Stimulated activated CD8-positive, alpha-beta memory T cell treated with anti-CD3 and anti-CD28 coated beads, Interleukin-4, amount 100 ng/mL, for 24 hours (primary cell): ENCODE measurements at places on chromosomes 7 and 10.
A peak's percentile ranks its signal among the peaks of the same experiment; 100 is the strongest.

DNA sequence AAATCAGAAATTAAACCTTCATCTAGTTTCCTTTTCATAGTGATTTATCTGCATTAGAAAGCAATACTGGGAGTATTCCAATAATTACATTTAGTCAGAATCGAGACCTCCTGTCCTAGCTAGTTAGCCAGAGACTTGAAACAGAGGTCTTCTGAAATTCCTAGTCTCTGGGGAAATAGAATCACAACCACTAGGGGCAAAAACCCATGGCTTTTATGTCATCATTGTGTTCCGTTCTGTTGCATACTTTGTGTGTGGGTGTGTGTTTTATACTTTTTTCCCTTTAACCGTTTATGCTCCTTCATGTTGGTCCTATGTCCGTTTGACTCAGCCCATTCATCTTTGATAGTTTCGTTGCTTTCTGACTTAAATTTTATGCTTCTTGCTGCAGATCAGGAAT, 79.8 kb downstream of the RALA start:
- no peak for DNase-seq

GRCh38 chr10:27865221-27865635, 119.6 kb upstream of the MKX start:
- no peak for DNase-seq

DNA sequence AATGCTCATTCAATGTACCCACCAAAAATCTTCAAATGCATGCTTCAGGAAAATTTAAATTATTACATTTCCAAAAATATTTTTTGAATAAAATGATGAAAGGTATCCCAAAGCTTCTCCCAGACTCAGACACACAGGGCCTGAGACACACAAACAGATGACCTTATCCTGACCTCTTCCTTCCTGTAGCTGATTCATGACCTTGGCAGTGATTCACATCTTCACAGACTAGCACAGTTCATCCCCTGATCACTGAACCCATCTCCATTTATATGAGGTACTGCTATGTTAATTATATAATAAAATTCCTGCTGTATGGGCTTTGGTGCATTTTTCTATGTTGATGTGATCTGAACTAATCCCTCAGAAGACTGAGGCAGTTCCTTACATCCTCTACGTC, 265.0 kb upstream of the GLI3 start:
- no peak for DNase-seq

GRCh38 chr10:62159351-62159750, 109.3 kb downstream of the RTKN2 start:
- DNase-seq: no peak

DNA sequence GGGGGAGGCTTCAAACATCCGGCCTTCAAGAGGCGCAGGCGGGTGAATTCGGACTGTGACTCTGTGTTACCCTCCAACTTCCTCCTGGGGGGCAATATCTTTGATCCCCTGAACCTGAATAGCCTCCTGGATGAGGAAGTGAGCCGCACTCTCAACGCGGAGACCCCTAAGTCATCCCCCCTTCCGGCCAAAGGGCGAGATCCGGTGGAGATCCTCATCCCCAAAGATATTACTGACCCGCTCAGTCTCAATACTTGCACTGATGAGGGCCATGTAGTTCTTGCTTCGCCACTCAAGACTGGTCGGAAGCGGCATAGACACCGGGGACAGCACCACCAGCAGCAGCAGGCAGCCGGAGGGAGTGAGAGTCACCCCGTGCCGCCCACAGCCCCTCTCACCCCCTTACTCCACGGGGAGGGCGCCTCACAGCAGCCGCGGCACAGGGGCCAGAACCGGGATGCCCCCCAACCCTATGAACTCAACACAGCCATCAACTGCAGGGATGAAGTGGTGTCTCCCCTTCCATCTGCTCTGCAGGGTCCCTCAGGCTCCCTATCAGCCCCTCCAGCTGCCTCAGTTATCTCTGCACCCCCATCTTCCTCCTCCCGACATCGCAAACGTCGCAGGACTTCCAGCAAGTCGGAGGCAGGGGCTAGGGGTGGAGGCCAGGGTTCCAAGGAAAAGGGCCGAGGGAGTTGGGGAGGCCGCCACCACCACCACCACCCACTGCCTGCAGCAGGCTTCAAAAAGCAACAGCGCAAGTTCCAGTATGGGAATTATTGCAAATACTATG, 1.1 kb downstream of the MEPCE start:
- no peak for DNase-seq

DNA sequence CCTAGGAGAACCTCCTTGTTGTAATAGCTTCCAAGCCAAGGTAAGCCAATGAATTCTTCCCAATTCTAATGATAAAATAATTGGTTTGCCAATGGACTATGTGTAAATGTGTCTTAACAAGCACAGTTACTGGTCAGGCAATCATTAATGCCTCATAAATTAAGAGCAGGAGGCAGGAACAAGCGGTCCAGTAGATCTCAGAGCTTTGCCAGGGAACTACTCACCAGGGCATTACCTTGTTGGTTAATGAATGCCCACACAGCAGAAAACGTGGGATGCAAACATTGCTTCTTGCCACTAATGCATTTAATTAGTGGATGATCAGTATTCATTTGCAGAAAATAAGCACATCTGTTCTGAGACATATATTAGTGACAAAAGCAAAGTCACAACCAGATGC, 26.7 kb upstream of the ZNF800 start:
- no peak for DNase-seq

DNA sequence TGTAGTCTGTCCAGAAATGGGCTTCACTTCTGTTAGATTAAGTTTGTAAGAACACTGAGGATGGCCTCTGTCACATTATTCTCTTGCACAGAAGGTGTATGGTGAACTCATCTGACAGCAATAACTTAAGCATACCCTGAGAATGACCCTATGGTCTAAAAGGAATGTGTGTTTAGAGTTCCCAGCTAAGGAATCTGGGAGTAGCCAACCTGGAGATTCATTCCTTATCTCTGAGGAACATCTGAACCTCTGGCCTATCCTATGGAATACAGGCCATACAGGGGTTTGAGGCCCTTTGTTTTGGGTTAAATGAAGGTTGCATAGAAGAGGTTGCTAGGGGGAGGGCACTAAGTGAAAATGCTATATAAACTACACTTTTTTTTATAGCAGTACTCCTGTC, 41.4 kb downstream of the LAMB4 start:
- no peak for DNase-seq

- DNase-seq: no peak
Observed at GRCh38 chr7:93337052-93337451, 104.9 kb downstream of the VPS50 start.

- no peak for DNase-seq
Observed at GRCh38 chr10:119023553-119023868, 6.0 kb upstream of the NANOS1 start.

- no peak for DNase-seq
Observed at GRCh38 chr10:58868736-58869435, 307.6 kb upstream of the PHYHIPL start.

- no peak for DNase-seq
Observed at GRCh38 chr10:113982769-113983168, 60.9 kb upstream of the ADRB1 start.

DNA sequence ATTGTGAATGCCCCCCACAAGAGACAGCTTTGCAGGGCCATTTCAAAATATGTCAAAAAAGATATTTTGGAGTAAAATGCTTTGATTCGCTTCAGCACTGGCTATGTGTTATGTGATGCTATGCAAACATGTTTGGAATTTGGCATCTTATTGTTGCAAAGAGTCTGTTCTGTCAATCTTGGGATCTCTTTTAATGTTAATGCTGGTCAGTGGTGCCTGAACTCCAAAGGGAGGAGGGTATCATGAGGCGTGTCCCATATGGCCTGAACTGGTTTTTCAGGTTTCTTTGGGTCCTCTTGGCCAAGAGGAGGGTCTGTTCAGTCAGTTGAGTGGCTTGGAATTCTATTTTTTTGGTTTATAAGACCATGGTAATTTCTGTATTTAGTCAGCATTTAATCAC, 81.4 kb downstream of the HECW1 start:
- no peak for DNase-seq

- no peak for DNase-seq
Observed at GRCh38 chr7:147586526-147586925, 1004.0 kb upstream of the C7orf33 start.

DNA sequence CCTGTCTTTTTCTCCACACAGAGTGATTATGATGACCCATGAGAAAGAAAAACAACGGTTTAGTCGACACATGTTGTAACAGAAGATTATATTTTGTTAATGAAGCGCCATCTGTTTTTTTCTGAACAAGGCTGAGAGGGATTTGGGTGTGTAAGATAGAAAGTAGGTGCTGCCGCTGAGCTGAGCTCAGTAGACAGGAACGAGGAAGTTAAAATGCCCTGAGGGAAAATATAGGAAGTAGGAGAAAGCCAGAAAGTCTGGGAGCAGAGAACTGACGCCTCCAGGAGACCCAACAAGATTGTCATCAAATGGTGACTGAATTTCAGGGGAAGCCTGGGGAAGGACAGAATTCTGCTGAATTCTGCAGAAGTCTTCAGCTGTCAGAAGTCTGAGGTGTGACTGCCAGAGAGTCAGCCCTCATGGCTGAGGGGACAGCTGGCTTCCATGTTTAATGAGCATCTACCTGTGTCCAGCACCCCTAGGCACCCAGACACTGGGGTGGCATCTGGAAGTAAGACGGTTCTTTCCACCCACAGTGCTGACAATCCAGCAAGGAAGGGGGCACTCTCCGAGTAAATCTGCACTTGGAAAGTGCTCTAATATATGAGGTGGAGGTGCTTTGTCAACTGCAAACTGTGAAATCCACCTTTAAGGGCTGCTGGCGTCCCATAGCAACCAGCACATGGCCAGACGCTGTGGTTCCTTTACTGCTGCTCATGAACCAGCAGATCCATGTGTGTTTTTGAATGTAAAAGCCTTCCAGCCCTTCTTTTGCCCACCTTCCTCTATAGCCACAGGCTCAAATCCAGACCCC, 12.5 kb upstream of the TSPAN15 start:
- no peak for DNase-seq

DNA sequence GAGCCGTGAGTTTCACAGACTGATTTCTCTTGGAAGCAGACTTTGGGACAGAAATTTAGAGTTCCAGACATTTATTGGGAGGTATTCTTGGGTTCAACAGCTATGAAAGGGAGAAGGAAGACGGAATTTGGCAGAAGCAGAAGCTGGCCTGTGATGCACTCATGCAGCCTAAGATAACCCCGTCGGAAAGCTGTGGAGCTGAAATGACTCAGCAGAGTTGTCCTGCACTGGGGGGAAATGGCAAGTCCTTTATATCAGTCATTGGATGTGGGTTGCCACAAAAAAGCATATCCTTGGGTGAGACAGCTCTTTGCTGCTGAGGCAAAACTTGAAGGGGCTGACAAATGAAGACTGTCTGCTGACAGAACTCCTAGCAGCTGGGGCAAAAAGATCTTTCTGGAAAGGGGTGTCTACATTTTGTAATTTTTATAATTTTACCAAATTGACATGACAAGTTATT, 11.5 kb upstream of the MICU1 start:
- DNase-seq: no peak

GRCh38 chr10:120824881-120825309, 26.3 kb upstream of the WDR11 start:
- DNase-seq: no peak

GRCh38 chr10:70355051-70356021, 27.1 kb downstream of the LRRC20 start:
- no peak for DNase-seq

GRCh38 chr10:90032519-90032918, 331.1 kb downstream of the KIF20B start:
- DNase-seq: no peak

DNA sequence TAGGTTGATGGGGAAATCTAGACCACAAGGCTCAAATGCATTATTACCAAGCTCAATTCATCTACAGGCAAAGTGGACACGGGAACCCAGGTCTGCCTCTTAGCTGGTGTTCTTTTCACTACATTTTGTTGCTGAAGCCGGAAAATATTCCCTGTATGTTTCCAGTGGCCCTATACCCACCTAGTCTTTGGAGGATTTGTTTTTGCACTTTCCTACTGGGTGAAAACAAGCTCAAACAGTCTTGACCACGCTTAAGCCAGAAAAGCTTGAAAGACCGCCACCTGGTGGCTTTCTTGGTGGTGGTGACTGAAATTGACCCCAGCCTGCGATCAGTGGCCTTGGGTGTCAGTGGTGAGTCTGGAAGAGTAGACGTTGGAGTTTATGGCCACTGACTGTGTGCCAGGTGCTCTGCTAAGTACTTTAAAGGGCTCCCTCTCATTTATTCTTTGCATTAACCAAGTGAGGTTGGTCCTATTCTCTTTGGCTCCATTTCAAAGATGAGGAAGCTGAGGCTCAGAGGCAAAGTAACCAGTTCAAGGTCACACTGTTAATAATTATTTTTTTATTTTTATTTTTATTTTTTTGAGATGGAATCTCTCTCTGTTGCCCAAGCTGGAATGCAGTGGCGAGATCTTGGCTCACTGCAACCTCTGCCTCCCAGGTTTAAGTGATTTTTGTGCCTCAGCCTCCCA, 11.1 kb upstream of the CRTAC1 start:
- DNase-seq: peak; percentile 14

- no peak for DNase-seq
Observed at GRCh38 chr10:7184660-7185366, 226.0 kb downstream of the SFMBT2 start.

- no peak for DNase-seq
Observed at GRCh38 chr7:37462138-37462537, 13.5 kb upstream of the ELMO1 start.

- no peak for DNase-seq
Observed at GRCh38 chr7:84704380-84704779, 482.5 kb downstream of the SEMA3D start.

- no peak for DNase-seq
Observed at GRCh38 chr7:36760856-36761762, 36.8 kb upstream of the AOAH start.

GRCh38 chr10:31751051-31751737, 177.4 kb downstream of the ARHGAP12 start:
- DNase-seq: no peak

DNA sequence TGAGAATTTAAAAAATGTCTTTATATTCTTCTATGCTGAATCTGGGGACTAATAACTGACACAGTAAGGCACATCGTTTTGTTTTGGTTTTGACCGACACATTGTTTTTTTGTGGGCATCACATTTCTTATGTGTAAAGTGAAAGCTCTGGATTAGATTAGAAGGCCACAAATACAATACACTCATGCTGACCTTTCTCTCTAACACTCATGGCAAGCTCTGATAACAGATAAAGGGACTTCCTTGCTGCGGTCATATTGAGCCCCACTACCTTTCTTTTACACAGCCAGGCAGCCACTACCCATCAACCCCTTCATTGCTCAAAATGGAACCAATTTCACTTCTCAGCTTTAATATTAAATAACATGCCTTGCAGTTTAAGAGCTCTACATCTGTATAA, 26.0 kb downstream of the PPP1R3A start:
- DNase-seq: no peak

DNA sequence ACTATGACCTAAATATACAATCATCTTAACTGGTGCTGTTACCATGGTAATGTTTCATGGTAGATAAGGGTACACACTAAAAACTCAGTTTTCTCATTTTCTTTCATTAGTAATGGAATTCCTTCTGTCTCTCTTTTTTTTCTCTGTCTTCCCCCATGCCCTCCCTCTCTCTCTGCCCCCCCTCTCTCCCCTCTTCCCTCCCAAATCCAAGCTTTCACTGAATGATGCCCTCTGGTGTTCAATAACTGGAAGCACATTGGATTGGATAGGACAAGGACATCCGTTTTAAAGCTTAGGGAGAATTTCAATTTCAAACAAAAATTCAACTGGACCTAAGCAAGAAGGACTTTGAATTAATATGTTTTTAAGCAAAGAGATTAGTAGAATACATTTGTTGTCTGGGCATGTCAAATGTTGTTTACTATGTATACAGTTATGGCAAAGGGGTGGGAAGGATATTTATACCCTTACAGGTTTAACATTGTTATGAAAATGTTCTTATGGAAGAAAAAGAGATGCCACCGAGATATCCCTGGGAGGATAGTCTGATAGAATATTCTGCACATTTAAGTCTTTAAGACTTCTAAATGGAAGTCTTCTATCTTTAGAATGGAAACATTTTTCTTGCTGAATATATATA, 6.1 kb downstream of the CHRM2 start:
- DNase-seq: no peak
